Bronchial epithelial cell (primary cell): ENCODE measurements at places on chromosomes 3 and 15.

DNA sequence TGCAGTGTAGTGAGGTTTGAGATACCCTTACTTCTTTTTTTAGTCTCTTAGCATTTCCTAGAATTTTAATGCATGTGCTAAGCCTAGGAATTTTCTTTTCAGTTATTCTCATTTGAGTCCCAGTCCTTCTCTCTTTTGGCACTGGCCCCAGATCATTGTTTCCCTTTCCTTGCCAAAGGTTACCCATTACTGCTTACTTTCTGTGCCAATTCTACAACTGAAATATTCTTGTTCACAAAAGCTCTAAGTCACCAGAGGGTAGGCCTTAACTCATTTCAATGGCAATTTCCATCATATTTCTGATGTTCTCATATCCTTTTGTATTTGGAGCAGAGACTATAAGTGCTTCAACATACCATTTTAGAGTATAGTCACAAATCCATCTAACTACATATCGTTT, 199.6 kb upstream of the CBLB start:
- DNase-seq, result no peak

DNA sequence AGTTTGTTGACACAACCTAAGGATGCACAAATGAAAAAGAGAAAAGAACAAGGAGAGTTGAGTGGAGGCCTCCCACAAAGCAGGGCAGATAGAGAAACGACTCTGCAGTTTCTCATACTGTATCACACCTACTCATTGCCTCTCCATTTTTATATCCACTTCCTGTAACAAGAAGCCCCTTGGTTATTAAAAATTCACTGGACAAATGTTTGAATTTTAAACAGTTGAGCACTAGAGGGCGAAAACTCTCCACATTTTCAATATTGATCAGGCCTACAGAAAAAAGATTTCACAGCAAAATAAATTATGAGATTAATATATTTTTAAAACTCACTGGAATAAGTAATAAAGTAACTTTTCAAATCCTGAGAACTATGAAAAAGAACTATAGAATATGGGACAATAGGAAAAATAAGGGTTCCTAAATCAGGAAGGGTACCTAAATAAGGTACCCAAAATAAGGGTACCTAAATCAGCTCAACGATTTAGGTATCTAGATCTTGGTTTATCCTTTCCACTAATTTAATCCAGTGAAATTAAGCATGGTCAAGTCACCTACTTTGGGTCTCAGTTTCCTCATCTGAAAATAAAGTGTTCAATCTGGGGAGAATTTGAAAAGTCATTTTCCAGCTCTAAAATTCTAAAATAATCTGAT, 47.0 kb upstream of the PPIB start:
- DNase-seq, result peak; percentile 35

GRCh38 chr15:93291380-93291779, 202.4 kb upstream of the RGMA start:
- DNase-seq, result no peak

DNA sequence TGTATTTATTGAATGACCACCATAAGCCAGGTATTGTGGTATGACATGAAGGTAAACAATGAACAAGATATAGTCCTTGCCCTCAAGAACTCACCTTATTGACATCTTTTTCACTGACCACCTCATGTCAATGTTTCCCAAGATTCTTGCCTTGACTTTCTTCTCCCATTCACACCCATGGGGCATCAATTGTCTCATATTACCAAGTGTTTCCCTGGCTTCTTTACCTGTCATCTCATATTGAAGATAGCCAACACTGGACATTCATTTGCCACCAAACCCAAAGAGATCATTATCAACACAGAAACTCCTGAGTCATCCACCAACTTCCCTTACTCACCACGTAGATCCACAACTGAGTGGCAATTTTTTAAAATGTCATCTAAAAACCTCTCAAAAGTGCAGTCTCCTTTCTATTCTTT, 2.2 kb downstream of the EFHB start:
- DNase-seq, result peak; percentile 46

DNA sequence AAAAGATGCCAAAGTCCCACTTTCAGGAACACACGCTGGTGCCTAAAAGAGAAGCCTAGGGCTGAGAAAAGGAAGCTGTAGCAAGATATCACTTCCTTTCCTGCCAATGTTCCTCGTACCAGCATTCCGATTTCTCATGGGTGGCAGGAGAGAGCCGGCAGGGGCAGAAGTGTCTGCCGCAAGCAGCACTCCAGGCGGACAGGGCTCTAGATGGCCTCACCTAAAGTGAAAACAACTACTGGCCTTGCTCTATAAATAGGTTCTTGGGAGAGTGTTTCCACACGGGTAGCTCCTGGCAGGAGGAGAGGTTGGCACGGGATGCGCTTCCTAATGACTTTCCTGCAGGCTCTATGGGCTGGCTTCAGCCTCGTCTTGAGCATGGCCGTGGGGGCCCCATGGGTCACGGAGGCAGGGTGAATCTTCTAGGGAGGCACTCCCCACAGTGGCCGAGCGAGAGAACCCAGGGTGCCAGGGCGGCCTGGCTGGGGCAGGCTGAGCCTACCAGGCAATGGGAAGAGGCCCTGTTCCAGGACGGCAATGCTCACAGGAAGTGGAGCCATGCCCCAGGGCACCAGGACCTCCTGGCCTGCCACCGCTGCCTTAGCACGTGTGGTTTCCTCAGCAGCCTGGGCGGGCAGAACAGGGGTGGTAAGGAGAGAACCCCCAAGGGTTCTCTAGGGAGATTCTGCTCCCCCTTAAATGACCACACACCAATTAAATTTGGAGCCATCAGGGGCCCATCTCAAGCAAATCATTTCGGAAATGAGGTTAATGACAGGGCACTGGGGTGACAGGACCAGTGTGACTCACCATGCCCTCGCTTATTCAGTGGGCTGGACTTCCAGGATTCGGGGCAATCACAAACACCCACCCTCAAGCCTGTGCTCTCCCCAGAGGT, 14.6 kb upstream of the DUSP7 start:
- DNase-seq, result no peak

DNA sequence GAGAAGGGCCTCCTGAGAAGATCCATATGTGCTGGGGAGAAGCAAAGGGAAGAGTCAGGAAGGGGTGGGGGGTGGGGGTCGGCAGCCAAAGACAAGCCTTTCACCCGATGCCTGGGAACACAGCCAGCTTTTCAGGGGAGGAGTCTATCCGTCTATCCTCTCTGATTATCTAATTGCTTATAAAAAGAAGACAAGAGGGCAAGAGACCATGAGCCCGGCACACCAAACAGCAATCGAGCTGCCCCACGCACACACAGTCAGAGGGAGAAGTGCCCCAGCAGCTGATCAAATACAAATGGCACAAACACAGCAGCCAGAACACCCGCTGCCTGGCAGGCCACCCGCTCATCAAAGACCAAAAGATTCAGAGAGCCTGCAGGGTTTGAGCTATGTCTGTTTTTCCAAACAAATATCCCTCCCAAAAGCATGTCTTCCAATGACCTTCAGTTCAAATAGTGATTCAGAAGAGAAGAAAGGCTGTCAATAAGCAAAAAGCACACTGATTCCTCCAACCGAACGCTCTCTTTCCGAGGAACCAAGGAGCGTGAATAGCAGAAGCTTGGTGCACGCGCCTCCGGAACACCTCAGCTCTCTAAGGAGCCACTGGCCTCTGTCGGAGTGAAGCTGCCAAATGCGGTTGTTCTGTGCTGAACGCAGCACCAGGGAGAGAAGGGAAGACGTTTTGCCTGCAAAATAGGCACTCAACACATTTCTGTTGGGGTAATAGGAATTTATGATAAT, 419.2 kb downstream of the OCA2 start:
- no peak for DNase-seq

GRCh38 chr3:184405075-184406030, 25.5 kb downstream of the CHRD start:
- no peak for DNase-seq

DNA sequence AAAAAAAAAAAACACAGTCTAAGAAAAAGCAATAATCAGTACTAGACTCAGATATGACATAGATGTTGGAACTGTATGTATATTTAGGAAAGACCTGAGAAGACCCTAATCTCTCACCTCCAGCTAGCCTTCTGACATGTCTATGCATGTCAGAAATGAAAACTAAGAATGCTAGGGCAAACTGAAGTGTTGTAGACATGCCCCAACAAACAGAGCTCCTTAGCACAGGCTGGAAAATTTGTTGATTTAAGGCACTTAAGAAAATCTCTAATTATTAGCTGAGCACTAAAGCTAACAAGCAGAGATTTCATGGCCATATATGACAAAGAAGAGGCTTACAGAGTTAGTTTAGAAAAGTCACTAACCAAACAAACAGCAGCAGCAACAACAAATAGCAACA, 45.5 kb upstream of the PRSS50 start:
- peak; percentile 74 for DNase-seq

DNA sequence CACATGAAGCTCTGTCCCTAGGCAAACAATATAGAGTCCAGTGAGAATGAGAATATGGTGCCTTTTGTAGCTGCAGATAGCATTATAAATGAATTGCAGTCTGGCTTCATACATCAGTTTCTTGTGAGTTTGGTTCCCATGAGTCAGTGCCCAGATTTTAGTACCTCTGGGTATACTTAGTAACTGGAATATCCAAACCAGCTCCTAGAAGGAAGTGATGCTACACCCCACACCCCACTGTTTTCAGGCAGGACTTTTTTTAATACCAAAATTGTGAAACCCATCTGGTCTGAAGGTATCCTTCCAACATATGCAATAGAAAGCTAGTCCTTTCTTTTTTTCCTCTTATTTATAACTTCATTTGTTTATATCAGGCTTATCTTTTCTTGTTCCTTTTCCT, 42.1 kb upstream of the FOXP1 start:
- no peak for DNase-seq

DNA sequence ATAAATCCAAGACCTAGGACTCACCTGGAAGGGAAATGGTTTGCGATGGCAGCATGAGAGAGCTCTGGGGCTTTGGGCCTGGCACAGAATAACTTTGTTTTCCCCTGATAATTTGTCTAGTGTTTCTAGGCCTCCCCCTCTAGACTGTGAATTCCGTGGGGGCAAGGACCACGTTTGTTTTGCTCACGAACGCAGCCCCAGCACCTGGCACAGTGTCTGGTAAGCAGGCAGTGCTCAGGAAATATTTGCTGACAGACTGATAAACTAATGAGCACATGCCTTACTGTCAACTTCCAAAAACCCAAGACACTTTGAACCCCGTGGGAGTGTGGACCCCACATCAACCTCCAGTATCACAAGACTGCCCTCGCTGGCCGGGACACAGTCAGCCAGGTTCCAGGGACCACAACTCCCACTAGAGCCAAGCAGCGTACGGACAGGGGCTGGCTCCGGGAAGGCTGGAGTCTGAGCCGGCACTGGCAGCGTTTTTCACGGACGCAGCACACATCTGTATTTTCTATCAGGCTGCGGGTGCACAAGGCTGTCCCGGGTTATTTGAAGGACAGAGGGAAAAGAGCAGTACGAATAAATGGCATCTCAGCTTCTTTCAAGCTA, 146.5 kb downstream of the XXYLT1 start:
- no peak for DNase-seq

DNA sequence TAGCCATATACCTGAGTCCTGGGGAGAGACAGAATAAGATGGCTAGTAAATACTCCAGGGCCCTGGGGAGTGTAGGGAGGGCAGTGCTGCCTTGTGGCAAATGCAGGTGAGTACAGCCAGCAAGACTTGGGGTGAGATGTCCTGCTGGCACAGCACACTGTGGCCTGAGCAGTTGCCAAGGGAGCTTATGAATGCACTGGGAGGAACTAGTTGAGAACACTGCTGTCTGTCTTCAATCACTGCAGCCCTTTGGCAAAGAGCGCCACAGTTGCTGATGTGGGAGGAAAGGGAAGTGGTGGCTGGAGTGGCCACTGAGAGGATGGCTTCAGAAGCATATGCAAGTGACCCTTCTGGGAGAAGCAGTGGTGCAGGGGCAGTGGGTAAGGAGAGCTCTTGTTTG, 264.6 kb downstream of the RORA start:
- no peak for DNase-seq
